ENCODE measurements at places on chromosomes 4 and X. TPM values are rescaled to one million over a fixed set of nuclear protein-coding genes. Genes with fewer than 3 reads are reported as not detected.

Gene MTNR1A
- not detected for total RNA-seq

Gene MND1
- 0.90 TPM for total RNA-seq

Gene DMP1
- not detected for total RNA-seq

Gene ZNF732
- 0.23 TPM for total RNA-seq

Gene TSPAN6
- total RNA-seq: 11.1 TPM

Gene ITIH6
- not detected for total RNA-seq

DNA sequence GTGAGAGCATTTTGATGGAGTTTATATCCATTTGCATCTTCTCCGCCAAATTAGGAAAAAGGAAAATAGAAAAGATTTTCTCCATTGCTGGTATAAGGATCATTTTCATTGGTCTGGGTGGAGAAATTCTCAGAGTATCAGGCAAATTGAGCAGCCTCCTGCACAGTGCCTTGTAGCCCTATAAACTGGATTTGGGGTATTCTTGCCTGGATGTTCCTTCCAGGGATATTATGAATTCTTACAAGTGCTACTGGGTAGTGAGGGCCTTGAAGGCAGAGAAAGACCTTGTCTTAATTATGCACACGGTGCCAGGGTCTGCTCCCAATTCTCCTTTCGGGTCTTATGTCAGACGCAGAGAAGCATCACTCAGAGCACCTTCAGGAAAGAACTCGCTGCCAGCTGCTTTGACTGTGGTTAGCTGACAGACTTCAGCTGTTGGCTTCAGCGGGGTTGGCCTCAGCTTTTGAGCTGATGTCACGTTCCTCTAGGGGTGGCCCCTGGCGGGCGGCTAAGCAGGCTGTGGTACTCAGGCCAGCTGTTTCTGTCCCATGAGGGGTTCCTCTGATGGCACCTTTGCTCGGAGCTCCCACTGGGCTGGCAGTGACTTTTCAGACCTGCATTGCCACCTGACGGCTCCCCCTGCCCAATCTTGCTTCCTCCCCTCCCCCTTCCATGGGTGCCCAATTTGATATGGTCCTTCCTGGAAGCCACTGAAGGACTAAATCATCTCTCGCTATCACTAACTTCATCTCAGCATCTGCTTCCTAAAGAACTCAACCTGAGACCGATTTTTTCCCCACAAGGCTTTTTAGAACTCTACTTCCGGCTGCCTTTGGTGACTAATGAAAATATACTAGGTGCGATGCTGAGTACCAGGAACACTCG is 519.5 kb downstream of the BCOR start:
- no peak for DNase-seq

DNA sequence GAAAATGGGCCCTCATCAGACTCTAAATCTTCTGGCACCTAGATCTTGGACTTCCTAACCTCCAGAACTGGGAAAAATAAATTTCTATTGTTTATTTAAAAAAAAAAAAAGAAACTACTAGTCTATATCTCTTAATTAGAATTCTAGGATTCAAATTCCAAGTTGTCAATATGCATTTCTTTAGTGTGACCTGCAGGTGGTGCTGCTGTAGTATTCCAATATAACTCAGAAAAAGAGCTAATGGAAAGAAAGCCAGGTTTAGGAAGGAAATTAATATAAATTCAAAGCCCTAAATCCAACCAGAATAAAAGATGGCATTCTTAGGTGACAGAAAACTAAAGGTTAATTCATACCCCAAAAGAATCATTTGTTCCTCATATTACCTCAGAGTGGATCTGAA is 80.0 kb upstream of the NALF2 start:
- DNase-seq: no peak

DNA sequence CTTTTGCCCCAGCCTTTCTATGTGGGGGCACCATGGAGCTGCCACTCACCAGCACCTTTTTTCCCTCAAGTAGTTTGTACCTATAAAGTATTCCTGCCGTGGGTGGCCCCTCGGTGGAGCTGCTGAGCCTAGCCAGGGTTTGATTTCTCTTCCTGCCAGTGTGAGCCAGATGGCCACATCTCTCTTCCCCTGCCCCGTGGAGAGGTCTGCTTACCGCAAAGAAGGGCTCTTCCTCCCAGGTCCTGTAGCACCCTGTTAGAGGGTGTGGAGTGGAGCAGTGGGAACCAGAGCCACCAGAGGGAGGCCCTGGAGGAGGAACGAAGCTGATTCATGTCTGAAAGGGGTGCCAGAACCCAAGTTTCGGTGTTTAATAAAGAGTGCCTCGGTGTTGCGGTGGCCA is 95.4 kb downstream of the PTTG2 start:
- DNase-seq: no peak

GRCh38 chrX:80765220-80765625 is 44.5 kb downstream of the BRWD3 start:
- no peak for DNase-seq

DNA sequence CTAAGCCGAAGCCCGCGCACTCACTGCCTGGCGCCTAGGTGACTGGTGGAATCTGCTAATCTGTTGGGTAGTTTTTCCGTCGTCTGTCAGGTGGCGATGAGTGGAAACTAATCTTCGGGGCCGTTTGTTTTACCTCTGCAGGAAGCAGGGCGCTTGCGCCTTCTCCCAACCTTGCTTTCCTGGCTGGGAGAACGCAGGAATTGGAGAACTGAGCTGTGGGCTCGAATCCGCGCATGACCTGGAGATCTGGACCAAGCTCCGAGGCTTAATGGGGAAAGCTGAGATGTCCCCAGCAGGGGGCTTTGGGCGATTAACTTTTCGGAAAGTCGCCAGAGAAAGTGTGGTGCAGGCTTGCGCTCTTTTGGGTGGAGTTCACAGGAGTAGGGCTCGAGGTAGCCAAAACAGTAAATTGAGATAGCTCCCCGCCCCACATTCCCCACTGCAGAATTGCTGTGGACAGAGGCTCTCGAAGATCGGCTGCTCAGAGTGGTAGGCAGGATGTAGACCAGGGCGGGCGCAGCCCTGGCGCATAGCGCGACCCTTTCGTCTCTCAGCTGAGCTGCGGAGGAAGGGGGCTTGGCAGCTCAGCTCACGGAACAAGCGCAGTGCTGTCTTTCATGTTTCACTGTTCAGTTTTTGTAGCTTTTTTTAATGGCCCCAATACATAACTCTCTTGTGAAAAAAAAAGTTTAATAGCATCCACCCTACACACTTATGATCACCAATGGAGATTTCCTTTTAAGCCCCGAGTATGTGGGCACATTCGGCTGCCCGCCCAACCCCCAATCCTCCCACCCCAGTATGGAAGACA is 2.7 kb upstream of the FGF5 start:
- DNase-seq: no peak

- DNase-seq: peak; percentile 11
Measured at GRCh38 chr4:8419222-8420041, 21.1 kb downstream of the ACOX3 start.

DNA sequence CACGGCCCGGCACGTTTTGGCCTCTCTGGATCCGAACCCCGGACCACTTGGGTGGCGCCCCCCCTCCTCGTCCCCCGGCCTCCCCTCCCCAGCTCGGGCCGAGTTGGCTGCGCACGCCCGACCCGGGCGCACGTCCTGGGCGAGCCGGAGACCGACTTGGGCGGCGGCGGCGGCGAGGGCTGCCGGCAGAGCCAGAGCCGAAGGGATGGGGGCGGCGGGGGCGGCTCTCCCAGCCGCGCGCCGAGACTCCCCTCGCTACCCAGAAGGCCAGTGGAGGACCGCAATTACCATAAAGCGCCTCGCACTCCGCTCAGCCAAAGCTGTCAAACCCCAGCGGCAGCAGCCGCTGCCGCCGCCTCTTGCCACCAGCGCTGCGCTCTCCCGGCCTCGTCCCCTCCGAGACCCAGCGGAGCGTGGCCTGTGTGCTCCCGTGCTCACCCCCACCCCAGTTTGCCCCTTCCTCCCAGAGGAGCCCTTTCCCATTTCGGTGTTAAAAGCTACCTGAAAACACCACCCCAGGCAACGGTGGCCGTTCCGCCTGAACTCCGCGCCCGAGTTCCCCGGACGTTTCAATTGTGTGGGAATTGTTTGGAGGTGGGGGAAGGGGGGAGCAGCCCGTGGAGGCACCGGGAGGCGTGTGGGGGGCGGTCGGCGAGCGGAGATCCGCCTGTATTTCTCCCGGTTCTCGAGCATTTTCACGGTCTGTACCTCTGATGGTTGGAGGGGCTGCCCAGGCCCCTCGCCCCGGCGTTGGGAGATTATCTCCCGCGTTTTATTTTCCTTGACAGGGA is 701 bp upstream of the BCOR start:
- no peak for DNase-seq

GRCh38 chrX:78753571-78753970 is 6.1 kb downstream of the LPAR4 start:
- DNase-seq: no peak

- no peak for DNase-seq
Measured at GRCh38 chr4:156781852-156782251, 189.7 kb downstream of the PDGFC start.

DNA sequence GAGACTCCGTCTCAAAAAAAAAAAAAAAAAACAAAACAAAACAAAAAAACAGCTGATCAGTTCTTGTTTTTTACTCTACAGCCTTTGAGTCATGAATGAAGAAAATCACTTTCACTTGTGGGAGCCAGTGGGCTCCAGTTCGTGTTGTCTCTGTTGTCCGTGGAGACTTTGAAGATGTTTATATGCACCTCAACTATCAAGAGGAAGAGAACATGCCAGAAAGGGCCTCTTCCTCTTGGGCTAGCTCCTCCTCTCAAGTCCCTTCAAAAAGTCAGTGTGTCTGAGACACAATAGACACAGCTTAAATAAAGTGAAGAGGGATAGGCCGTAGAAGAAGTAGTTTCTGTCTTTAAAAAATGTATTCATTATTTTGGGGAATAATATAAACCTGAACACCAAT is 182.7 kb downstream of the KDR start:
- DNase-seq: no peak

GRCh38 chrX:25287521-25287920 is 271.8 kb upstream of the ARX start:
- no peak for DNase-seq

- DNase-seq: no peak
Measured at GRCh38 chr4:44162538-44163270, 285.9 kb downstream of the KCTD8 start.

GRCh38 chr4:7705062-7705461 is 234.6 kb downstream of the AFAP1 start:
- no peak for DNase-seq

DNA sequence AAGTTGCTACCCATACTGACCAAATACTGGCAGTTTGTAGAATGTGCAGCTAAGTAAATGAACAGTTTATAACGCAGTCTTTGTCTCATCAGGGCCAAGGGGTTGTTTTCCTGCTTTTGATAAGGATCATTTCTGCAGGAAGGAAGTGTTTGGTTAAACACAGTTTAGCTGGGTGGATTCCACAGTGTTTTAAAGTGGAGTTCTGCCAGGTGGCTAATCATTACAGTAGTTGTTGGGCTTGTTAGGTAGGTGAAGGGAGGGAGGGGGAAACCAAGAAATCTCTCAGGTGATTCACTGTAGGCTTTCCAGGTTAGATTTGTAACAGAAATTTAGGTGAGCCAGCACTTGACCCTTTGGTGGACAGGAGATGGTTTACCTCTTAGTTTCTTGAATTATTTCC is 58.1 kb downstream of the FNIP2 start:
- DNase-seq: no peak

DNA sequence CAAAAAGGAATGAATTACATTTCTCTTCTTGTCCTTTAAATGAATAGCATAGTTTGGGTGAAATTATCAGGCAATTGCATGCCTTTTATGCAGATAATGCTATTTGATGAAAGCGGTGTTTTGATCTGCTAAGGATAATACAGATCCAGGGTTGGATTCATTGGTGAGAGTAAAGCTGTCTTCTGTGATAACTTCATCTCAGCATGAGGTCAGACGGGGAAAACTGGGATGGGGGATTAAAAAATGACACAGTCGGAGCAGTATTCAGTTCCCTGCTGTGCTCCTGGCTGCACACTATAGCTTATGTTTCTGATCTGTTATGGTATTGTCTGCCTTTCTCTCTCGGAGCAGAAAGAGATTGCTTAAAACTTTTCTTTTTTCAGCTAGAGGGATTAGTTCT is 105.9 kb upstream of the TENM3 start:
- no peak for DNase-seq

DNA sequence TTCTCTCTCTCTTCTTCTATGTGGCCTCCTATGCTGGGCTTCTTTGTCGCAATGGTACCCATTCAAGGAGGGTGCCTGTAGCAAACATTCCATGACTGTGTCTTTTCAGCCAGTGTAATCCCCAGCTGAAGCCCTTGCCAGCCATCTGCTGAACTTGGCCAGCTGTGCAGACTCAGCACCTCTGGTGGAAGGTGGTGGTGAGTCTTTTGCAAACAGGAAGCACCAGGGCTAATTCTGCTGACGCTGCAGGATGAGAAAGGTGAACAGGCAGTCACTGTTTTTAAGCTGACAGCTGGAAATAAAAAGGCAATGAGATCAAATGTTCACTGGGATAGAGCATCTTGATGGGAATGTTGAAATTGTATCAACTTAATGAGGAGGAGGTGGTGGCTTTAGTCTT is 298.7 kb upstream of the CLNK start:
- DNase-seq: no peak

DNA sequence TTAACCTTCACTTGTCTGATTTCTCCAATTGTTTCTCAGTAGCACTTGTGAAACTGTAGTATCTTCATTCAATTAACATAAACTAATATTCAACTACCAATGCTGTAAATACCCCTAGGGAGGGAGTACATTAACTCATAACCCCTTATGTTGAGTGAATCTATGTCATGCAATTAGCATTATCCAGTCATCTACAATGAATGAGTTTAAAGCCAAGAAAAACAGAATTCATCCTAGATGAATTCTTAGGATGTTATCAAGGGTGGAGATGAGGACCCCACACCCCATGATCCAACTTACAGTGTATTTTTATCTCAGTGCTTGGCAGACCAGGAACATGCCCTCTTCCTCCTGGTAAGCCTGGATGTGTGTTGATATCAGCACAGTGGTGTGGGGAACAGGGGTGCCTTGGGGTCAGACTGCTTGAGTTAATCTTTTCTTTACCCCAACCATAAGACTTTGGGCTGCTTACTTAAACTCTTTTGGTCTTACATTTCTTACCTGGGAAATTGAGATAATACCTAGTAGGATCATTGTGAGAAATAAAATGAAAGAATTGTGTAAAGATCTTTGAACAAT is 62.1 kb upstream of the SCOC start:
- no peak for DNase-seq

DNA sequence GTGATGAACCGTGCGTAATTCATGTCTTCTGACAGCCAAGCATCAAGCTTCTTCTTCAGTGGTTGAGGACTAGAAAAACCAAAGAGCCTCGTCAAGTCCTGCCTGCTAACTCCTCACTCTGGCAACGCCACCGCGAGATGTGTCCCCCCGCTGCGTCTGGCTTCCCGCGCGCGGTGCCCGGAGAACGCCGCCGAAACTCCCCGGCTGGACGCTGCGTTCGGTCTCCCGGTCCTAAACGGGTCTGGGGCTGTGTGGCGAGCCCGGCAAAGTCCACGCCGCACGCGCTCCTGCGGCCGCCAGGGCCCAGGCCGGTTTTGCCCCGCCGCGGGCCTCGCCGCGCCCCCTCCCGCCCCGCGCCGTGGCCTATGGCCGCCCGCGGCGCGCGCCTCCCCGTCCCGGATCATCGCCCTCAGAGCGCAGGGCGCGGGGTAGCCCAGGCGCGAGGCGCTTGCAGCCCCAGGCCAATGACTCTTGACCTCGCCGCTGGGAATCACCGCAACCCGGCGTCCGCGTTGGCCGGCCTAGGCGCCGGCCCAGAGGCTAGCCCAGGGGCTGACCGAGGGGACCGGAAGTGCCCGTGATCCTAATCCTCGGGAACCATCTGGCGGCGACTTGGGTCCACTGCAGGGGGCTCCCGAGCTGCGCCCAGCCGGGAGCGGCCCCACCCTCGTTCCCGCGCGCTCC is at the start of gene AADAT:
AADAT (minus strand) TSS at position 289 of the 684 bp plus-strand sequence; CDS start at position 23, 266 bp downstream.
- DNase-seq: peak; percentile 89
